ENCODE measurements at places on chromosomes 16 and 17.

GRCh38 chr16:68978303-68978954 is 127.0 kb upstream of the HAS3 start:
- DNase-seq, result no peak

GRCh38 chr16:68520649-68521086 is 18.4 kb upstream of the ZFP90 start:
- peak; percentile 93 for DNase-seq

DNA sequence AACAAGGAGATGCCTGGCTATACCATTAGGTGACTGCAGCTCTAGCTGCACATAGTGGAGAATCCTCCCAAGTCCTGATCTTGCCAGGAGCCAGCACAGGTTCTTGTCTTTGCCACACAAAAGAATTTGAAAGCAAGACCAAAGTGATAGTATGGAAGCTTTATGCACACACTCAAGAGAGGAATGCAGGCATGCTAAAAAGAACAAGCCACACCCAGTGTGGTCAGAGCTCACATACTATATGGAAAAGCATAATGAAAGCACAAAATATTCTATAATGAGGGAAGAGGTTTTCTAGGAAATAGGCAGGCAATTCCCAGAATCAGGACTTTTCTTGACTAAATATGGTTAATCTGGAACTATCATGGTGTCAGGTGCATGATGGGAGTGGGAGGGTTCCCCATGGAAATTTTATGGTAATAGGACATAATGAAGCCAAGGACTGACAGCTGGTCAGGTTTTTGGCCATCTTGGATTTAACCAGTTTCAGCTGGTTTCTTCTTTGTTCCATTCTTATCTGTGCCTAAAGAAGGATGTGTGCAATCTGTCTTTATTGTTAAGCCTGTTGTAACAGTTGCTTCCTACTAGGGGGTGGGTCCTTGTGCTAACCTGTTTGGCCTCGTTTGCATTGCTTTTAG is 171.6 kb downstream of the ZNF18 start:
- DNase-seq, result no peak

- no peak for DNase-seq
Observed at GRCh38 chr17:74563358-74563757, 4.0 kb downstream of the CD300H start.

GRCh38 chr17:71409712-71410111 is 711.1 kb upstream of the SOX9 start:
- DNase-seq, result no peak

GRCh38 chr17:4487820-4488716 is 10.6 kb upstream of the SPNS2 start:
- no peak for DNase-seq

GRCh38 chr17:72580321-72581127 is 459.7 kb downstream of the SOX9 start:
- no peak for DNase-seq

Measured in OCI-LY7 (cell line).